ENCODE measurements at places on chromosomes 5 and 9.

GRCh38 chr5:71533615-71534014 lies 53.5 kb upstream of the MCCC2 start:
- peak; percentile 68 for DNase-seq

GRCh38 chr5:39674209-39675082 lies 249.7 kb upstream of the DAB2 start:
- DNase-seq: peak; percentile 14

DNA sequence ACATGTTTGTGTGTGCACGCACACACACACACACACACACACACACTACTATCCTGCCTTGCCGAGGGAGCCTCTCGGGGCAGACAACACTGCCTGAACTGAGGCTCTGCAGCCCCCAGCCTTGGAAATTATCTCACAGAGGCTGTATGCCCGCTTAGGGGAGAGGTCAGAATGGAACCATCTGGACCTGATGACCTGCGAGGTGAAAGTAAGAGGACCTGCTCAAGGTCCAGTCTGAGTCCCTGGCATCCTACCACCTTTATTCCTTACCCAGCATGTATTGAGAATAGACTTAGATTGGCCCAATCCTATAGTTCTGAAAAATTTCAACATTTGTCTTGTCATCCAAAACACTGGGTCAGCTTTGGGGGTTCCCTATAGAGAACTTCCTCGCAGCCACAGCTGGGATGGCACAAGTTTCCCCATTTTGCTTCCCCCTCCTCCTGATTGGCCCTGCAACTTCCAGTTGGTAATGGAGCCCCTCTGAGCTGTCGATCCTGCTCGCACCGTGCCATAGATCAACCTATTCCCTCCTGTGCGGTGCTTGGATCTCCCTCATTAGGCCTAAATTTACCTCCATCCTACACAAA lies 10.2 kb downstream of the MVB12B start:
- DNase-seq: no peak

GRCh38 chr9:88567870-88568269 lies 32.9 kb downstream of the NXNL2 start:
- no peak for DNase-seq

DNA sequence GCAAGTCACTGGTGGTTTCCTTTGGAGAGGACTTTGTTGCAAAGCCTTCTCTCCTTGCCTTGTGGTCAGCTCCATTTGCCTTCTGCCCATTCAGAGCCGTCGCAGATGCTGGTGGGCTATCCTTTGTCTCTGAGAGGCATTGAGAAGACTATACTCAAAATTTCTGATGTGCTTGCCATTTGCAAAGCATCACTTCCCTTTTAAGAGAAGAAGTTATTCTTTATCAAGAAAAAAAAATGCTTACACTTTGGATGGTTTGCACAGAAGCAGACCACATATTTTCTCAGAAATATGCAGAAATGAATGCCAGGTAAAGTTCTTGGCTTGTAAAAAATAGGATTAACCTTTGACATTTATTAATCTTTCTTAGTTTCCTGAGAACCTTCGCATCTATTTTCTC lies 195.8 kb upstream of the KLF4 start:
- no peak for DNase-seq

- peak; percentile 4 for DNase-seq
These were observed 3.7 kb upstream of the PJA2 start for GRCh38 chr5:109413458-109413857.

DNA sequence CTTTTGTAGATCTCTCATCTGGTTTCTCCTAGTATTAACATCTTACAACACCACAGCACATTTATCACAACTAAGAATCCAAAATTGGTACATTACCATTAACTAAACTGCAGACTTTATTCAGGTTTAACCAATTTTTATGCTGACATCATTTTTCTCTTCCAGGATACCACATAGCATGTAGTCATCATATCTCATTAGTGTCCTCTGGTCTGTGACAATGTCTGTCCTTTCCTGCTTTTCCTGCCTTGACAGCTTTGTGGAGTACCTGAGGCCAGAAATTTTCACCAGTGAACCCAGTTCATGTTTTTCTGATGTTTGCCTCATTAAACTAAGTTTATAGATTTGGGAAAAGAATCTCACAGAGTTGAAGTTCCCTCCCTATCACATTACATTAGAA lies 294.7 kb upstream of the TNC start:
- no peak for DNase-seq

GRCh38 chr9:124946167-124946566 lies 5.3 kb upstream of the GOLGA1 start:
- DNase-seq: no peak

DNA sequence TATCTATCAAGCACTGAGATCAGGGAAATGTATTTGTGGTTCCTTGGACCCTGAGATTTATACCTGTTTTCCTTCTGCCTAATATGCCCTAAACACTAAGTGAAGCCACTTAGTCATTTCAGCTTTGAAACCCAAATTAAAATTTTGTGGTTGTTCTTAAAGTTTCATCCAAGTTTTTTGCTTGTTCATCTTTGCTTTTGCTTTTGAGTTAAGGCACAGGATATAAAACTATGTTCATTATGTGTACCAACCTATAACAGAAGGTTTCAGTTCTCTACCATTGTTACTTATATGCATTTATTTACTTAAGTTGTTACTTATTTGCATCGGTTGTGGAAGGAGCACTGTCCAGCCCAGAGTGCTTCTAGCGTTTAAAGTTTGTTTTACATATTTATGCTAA lies 382.3 kb downstream of the PTPRD start:
- no peak for DNase-seq

DNA sequence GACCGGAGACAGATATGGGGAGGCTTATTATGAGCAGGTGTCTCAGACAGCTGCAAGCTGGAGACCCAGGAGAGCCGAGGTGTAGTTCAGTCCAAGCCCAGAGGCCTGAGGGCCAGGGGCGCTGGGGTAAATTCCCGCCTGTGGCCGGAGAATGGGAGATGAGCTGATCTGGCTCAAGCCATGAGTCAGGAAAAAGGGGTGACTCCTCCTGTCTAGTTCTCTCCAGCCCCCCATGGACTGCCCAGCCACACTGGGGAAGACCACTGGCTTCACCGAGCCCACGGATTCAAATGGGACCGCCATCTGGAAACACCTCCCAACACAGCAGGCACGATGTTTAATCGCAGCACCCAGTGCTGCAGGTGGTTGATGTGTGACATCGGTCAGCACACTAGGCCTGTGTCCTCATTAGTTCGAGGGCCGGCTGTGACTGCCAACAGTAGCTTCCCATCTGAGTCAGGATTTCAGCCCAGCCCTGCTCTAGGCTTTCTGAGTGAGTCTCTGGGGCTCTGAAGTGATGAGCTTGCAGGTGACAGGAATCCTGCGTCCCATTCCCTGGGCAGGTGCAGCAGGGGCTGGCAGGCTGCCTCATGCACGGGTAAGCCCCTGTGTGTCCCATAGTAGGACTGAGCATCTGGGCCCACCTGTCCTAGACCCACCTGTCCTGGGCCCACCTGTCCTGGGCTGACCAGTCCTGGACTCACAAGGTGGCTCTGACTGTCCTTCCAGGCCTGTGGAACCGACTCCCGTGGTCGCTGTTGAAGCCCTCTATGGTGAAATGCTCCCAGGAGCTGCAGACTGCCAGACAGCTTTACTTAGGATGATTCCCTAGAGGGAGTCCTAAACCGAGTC lies 49.7 kb downstream of the AHRR start:
- no peak for DNase-seq

DNA sequence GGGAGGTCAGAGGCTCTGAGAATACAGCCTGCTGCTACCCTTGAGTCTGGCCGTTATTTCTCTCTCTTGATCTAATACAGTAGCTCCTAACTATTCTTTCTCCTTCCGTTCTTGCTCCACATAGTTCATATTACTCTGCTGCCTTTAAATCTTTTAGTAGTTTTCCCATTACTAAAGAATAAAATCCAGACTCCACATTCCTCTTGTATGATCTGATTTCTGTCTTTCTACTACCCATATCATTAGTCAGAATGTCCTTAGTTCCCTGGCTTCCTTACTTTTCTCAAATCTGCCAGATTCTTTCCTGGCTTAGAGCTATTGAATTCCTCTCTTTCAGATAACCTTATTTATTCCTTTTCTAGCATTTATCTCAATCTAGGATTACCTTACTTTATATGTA lies 40.0 kb downstream of the MARCHF6 start:
- DNase-seq: peak; percentile 76

DNA sequence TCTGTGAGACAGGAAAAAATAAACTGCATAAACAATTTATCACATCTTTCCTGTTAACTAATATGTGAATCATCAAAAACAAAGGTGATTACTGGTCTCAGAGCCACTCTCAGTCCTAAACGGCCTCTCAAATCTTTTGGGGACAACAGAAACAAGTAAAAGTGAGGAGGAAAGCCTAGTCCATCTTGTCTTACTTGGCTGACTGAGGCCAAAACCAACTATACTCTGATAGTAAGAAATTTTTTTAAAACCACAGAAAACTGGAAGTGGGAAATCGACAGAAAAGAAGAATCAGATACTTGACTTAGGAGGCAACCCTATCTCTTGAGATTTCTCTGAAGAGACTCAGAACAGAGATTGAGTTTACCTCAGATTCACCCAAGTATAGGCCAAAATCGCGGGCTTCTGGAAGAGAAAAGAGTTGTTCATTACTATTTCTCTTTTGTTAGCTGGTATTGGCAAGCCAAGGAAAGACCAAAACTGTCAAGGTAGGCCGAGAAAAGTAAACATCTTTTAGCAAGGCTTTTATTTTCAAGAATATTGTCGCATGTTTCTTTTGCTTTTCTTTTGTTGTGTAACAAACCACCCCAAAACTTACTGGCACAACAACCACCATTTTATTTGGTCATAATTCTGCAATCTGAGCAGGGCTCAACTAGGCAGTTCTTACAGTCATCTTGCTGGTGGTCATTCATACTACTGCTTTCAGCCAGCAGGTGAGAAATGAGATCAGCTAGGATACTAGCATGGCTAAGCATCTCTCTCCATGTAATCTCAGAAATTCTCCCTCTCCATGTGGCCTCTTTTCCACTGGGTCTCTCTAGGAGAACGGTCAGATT lies 46.1 kb downstream of the RFX3 start:
- no peak for DNase-seq

- no peak for DNase-seq
These were observed 450.8 kb downstream of the NFIB start for GRCh38 chr9:13863112-13863511.
